ENCODE measurements at places on chromosomes 3 and 15.

DNA sequence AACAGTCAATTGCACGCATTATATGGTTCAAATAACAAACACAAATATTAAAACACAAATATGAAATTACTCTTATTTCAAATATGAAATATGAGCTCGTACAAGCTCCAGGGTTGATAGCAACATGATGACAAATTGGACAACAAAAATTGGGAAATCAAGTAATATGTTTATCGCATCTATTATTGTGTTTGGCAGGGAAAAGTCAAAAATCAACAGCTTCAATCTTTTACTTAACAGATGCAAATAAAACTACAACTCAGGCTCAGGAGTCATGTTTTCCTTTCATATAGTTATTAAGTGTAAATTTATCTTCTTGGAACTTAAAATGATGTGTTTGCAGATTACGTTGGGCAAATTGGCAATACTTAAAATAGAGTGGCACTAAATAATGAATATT lies 41.4 kb downstream of the ZPLD1 start:
- no peak for DNase-seq

- DNase-seq, result no peak
Observed at GRCh38 chr15:96252148-96252547, 78.4 kb upstream of the NR2F2 start.

GRCh38 chr15:24761704-24762302 lies 86.2 kb downstream of the NPAP1 start:
- DNase-seq, result no peak

GRCh38 chr15:44092221-44092620 lies 102.8 kb downstream of the FRMD5 start:
- DNase-seq, result no peak

GRCh38 chr15:67880651-67881182 lies 40.9 kb upstream of the RNU6-1 start:
- no peak for DNase-seq

DNA sequence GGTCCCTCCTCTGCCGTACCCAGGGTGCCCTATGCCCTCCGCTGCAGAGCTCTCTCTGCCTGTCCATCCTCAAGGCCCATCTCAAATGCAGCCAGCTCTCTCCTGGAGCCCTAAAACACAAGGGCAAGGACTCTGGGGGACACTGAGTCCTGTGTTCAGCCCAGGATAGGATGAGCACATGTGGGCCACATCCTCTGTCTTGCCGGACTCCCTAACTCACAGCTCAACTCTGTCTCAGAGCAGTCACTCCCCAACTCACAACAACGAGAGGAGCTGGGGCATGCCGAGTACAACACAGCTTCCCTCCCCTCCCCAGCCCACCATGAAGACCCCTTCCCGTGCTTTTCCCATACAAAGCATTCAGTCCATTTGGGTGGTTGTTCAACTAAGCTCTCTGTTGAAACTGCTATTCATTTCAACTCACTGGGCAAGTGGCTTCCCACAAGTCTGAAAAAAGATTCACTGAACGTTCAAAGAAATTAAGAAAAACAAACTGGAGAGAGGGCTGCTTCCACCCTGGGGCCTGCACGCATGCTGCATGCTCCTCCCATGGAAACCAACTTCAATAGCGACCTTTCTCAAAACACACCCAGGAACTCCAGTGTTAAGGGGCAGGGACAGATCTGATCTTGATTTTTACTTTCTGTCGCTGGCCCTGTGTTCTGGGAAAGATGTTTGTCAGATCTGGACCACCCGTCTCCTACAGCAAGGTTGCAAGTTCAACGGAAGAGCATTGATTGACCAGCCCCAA lies 124.3 kb upstream of the IGF1R start:
- DNase-seq, result no peak

- DNase-seq, result no peak
Observed at GRCh38 chr3:164673738-164674137, 404.6 kb downstream of the SI start.

DNA sequence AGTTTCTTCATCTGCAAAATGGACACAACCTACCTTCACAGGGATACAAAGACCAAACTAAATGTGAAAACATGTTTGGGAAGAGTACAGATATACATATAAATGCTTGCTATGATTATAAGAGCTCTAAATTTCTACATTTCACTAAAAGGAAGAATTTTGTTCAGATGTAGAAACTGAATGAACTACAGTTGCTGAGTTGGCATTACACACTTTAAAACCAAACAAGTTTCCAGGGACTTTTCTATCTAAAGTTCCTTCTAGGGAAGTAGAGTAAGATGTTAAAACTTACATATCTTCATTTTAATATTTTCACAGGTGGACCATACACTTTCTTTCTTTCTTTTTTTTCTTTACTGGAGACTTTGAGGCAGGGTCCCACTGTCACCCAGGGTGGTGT lies 4.6 kb downstream of the AAGAB start:
- DNase-seq, result no peak

DNA sequence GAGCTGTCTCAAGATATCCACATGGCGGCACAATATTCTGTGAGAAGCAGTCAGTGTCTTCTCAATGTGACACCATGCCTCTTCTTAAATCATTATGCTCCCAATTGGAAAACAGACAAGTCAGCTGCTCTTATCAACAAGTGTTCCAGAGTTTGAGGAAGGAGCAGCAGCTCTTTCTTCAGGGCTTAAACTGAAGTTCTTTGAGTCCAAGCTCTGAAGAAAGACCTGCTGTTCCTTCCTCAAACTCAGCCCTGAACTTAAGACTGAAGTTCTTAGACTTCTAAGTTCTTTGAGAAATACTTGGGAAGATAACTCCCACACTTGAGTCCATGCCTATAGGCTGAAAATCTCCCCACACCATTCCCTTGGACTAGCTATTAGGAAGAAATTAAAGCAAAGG lies 43.4 kb downstream of the NPTN start:
- DNase-seq, result no peak

DNA sequence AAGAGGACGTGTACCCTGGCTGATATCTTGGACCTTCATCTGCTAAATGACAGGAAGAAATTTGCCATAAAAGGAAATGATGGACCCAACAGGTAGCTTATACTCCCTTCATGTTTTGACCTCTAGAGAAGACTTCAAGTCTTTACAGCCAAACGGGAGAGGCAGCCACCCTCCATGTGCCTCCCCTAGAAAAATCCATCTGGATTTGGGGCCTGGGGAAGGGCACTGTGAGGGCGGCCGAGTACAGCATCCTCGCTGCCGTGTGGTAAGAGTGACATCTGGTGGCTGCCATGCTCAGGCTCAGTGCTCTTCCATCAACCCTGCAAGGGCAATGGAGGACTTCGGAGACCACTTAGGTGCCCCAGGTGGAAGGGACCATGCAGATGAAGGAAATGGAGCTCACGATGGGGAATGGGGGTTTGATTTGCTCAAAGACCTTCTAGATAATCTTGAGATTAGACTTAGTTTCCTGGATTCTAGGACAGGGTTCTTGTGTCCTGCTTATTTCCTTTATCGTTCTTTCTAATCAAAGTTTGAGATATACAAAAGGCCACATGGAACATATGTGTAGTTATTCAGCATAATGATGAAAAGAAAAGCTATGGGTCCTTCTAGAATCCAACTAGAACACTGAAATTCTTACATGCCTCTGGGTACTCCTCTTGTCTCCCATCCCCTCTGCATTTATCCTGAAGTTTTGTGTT lies 44.4 kb downstream of the AQP9 start:
- DNase-seq, result no peak

- DNase-seq, result no peak
Observed at GRCh38 chr3:184880276-184881019, 68.5 kb downstream of the VPS8 start.

DNA sequence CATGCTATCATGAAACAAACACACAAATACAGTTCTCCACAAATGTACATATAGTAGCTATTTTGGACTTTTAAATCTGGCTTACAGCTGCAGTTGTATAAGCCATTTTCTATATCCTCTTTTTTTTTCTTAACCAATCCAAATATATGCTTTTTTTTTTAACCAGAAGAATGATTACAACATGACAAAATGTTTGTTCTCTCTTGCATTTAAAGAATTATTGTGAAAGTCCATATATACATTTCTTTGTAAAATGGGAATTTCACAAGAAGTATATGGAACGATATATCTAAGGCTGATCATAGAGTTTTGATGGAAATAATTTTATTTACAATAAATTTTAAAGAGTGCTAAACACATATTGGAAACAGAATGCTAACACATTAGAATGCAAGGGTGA lies 95.6 kb downstream of the CD200R1L start:
- DNase-seq, result no peak

DNA sequence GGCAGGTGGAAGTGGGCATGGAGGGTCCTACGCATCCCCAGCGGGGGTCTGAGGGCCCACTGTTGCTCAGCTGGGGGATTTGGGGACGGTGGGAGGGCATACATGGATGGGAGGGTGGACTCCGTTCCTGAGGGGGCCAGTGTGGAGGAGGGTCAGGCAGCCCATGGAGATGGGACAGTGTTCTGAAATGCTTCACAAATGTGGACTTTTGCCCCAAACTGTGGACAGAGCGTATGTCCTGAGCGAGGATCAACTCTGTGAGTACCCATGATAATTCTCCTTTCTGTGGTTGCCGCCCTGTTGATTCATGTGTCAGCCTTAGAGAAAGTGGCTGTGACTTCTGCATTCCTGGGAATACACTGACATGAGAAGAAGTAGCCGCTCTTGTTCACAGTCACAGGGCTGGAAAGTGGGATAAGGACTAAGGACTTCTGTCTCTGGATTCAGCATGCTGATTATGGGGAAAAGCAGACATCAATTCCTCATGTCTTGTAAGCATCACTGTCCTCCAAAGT lies 33.4 kb downstream of the SMAD3 start:
- no peak for DNase-seq

DNA sequence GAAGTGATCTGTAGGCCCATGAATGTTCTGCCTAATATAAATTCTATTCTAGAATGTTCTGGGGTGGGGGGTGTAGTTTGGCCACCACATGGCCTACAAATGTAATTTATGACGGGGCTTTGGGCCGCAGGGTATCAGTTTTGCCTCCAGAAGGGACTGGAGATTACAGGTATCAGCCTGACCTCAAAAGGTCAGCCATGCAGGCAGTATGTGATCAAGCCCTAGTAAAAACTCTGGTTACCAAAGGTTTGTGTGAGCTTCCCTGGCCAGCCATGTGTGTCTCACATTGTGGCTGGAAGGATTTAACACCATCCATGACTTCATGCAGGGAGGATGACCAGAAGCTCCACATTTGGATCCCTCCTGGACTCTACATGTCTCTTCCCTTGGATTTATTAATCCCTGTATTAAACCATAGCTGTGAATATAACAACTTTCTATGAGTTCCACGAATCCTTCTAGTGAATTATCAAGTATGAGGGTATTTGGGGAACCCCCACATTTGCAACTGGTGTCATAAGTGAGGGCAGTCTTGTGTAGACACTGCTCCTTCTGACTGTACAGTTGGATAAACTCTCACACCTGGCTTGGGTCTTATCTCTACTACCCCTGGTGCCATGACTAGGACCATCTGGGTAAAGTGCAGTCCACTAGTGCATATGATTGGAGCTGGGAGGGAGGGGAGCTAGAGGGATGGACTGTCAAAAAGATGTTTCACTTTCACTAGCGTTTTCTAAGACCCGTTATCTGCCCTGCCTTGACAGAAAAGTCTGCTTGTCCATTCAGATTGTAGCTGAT lies 50.0 kb upstream of the RFX7 start:
- no peak for DNase-seq

GRCh38 chr15:40115670-40116093 lies 7.0 kb upstream of the BMF start:
- DNase-seq, result no peak

- DNase-seq, result no peak
Observed at GRCh38 chr3:27669591-27669990, 52.5 kb downstream of the EOMES start.

GRCh38 chr3:73036694-73037591 lies 24.5 kb upstream of the EBLN2 start:
- DNase-seq, result no peak

DNA sequence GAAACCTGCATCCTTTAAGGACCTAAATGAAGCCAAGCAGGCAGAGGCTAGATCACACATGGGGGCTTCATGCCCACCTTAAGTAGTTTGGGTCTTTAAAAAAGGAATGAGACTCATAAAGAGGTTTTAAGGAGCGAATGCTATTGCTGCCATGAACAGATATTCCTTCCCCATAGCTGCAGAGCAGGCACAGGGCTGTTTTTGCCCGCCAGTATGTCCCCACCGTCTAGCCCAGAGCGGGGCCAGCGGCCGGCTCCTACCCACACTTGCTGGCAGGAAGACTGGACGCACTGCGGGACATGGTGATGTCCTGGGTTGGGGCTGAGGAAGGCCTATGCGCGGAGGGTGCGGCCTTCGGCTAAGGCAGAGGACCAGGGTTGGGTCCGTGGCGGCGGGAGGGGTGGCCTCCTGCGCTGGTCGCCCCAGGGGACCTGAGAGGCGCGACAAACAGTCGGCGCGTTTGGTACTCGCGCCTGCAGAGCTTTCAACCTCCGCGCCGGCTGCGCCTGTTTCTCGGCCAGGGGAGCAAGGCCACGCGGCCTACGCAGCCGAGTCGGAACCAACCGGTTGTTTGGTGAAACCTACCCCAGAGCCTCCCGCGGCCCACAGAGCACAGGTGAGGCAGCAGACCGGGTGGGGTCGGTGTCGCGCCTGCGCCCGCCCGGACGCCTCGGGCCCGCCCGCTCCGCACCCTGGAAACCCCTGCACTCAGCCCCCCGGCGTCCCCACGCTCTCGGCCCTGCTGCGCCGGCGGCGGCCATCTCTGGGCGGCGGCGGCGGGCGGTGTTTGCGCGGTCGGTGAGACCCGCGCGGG lies at the start of gene FAIM:
FAIM (plus strand) TSS at position 450 of the 814 bp plus-strand sequence. CDS start 10,956 bp downstream, outside the sequence.
- DNase-seq, result peak; percentile 29

GRCh38 chr3:4714045-4714444 lies 220.9 kb downstream of the ITPR1 start:
- DNase-seq, result no peak

- DNase-seq, result no peak
Observed at GRCh38 chr15:33149919-33150318, 44.6 kb downstream of the FMN1 start.

- no peak for DNase-seq
Observed at GRCh38 chr3:13018043-13018451, 55.2 kb downstream of the IQSEC1 start.

DNA sequence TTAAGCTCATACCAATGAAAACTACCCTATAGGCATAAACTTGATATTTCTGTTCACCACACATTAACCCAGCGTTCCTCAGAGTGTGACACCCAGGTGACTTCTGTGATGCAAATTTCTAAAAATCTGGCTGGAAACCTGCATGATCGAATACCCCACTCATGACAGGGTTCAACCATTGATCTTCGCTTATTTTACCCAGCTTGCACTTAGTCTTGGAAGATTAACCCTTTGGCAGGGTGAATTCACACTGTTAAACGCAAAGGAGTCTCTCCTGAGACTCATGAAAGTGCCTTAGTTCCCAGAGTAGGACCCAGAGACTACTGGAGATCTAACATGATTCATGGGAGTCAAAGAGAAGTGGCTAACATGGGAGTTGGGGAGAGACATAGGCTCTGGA lies 391.6 kb downstream of the MECOM start:
- DNase-seq, result no peak

All from T follicular helper cell (primary cell).